ENCODE measurements at places on chromosomes 2 and 18.

DNA sequence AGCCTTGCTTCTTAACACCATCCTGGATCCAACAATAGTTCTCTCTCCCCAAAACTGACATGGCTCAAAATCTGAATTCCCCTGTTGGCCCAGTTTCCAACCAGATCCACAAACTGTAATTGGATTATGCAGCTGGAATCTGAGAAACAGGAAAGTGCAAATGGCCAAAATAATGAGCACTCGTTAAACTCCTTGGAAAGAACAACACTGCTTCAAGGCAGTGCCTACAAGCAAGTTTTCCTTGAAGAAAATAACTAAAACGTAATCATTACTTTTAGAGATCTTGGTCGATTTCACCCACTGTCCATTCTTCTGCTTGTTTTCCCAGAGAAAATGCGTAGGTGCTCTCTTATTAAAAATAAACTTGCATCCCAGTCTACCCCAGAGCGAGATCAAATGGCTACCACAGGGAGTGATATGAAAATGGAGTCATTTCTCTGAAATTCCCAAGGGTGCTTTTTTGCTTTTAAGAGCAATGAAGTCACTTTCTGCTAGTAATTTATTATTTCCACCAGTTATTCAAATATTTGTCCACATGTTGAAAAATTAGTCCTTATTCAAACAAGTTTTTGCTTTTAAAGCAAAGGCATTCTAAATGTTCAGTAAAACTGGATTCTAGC is 264.2 kb downstream of the C1D start:
- no peak for DNase-seq

GRCh38 chr2:174327841-174328113 is 7.0 kb upstream of the SP9 start:
- DNase-seq = no peak

- DNase-seq = no peak
Measured at GRCh38 chr2:158760887-158761286, 34.2 kb upstream of the DAPL1 start.

- no peak for DNase-seq
Measured at GRCh38 chr2:86064006-86064405, 41.7 kb downstream of the POLR1A start.

- DNase-seq = no peak
Measured at GRCh38 chr18:54223568-54224241, 764 bp downstream of the MBD2 start.

DNA sequence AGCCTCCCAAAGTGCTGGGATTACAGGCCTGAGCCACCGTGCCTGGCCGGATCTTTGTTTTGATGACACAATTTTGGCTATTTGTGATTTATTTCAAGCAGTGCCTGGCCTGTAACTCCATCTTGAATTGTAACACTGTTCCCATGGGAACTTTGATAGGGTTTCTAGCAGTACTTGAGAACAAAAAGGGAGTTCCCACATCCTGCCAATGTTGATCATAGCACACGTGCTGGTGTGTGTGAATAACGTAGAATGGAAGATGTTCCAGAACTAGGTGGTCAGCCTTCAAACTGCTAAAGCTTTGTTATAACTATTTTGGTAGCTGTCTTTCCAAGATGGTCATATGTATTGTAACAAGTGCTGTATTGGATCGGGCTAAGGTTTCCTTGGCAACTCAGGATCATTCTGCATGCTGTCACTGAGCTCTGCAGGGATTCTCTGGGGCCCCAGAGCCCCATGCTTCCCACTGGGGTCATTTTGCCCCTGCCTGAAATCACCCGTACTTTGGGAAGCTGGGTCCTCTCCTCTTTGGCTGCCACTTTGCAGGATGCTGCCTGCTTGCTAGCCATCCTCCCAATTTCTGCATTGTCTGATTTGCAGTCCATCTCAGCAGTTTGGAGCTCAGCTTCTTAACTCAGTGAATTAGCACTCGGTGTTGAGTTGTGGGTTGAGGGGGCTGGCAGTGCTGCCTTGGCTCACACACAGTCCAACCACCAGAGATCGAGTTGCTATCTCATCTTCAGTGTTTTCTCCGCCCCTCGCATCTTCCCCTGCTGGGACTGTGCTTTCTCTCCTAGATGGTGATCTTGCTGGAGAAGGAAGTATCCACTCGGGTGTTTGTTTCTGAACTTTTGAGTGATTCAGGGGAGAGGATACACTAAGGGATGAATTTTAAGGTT is 26.8 kb downstream of the SH3RF3 start:
- no peak for DNase-seq

DNA sequence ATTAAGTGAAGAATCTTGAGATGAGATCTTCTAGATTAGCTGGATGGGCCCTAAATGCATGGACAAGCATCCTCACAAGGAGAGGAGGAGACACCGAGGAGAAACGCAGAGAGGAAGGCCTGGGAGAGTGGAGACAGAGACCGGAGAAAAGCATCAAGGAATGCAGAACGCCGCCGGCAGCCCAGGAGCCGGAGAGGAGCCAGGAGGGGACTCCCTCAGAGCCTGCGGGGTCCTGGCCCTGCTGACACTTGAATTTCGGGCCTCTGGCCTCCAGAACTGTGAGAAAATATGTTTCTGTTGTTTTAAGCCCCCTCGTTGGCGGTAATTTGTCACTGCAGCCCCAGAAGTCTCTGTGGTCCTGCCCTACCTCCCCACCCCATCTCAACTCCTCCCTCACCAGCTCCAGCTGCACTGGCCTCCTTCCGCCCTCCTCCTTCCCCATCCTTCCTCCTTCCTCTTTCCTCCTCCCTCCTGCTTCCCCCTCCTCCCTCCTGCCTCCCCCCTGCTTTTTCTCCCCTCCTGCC is 116.7 kb downstream of the TWIST2 start:
- no peak for DNase-seq

DNA sequence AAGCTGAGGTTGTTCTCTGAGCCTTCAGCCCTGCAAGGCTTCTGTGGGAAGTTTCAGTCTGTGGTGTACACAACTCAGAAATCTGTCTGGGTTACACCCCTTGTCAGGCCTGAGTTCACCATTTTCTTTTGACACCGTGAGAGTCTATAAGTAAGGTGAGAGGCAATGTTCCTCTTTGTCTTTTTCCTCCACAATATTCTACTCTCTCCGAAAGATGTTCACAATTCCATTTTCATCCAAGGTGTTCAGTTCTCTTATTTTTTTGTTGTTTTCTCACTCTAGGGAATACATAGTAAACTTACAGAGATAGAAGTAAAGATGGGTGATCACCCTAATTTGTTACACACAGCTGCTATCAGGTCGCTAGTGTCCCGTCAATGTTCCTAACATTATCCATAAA is 3.2 kb downstream of the ERMN start:
- DNase-seq = no peak

GRCh38 chr18:46732801-46733200 is 24.1 kb downstream of the ST8SIA5 start:
- DNase-seq = no peak

DNA sequence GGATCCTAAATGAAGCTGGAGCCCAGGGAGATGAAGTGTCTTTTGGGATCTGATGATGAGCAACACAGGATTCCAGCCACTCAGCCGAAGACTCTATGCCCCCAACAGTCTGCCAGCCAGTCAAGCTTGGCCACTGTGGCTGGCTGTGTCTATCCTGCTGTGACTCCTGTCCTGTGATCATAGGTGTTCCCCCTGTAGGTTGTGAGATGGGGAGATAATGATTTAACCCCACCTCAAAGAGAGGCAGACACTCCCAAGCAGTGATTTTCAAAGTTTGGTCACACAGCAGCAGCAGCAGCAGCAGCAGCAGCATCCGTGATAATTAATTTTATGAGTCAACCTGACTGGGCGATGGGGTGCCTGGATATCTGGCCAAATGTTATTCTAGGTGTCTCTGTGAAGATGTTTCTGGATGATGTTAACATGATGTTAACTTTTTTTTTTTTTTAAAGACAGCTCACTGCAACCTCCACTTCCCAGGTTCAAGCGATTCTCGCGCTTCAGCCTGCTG is 21.4 kb upstream of the RHOB start:
- no peak for DNase-seq

DNA sequence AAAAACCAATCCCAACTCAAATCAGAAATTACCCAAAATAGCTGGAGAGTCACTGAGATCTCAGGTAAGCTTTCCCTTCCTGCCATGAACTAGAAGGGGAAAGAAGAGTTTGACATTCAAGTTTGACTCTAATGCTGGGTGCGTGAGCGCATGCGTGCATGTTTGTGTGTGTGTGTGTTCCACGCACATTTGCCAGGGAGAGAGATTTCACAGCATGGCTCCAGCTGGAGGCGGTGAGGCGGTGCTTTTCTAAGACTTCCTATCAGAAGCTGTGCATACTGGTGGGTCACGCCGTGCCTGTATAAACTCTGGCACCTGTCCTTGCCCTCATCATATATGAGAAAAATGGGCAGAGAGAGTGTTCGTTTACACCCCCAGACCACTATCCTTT is 116.2 kb downstream of the MSH2 start:
- no peak for DNase-seq

- DNase-seq = no peak
Measured at GRCh38 chr2:233638836-233639235, 2.6 kb downstream of the UGT1A10 start.
